ENCODE measurements at places on chromosomes 16 and 17.

- DNase-seq = no peak
Observed at GRCh38 chr16:16101585-16101984, 121.7 kb downstream of the ABCC6 start.

GRCh38 chr16:50213939-50214519 is 52.3 kb upstream of the ADCY7 start:
- DNase-seq = no peak

GRCh38 chr17:82053130-82053529 is 1.4 kb downstream of the GPS1 start:
- DNase-seq = no peak

GRCh38 chr16:46573008-46573833 is 48.0 kb downstream of the SHCBP1 start:
- DNase-seq = no peak

- DNase-seq = no peak
Observed at GRCh38 chr17:3961564-3962047, 2.6 kb downstream of the ATP2A3 start.

DNA sequence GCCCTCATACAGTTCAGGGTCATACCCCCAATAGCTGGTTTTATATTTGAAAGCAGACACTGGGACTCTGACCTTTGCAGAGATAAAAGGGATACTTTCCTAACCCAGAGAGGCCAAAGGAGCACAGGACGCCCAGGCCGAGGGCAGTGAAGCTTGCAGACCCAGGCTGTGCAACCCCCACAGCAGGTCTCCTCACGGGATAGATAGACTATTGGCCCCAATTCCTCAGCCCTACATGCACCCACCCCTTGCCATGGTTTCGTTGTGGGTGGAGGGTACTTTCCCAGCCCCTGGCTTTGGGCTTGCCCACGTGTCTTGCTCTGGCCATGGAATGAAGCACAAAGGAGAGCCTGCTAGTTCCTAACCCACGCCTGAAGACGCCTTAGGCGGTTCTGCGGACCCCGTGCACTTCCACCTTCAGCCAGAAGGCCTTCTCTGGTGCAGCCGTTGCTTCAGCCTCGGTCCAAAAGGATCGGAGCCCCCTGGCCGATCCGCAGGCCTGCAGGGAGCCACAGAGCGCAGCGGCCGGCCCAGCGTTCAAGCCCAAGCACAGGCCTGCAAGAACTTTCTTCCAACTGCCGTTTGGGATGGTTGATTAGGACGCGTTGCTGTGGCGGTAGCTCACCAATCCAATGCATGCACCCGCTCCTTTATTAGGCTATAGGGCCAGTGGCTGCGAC is 9.8 kb upstream of the BRCA1 start:
- no peak for DNase-seq

All from stimulated activated CD4-positive, alpha-beta T cell treated with anti-CD3 and anti-CD28 coated beads, TNF-alpha, amount 100 ng/mL, for 1 hour (primary cell).